Naive thymus-derived CD8-positive, alpha-beta T cell (primary cell): ENCODE measurements at places on chromosomes 12 and 14.

DNA sequence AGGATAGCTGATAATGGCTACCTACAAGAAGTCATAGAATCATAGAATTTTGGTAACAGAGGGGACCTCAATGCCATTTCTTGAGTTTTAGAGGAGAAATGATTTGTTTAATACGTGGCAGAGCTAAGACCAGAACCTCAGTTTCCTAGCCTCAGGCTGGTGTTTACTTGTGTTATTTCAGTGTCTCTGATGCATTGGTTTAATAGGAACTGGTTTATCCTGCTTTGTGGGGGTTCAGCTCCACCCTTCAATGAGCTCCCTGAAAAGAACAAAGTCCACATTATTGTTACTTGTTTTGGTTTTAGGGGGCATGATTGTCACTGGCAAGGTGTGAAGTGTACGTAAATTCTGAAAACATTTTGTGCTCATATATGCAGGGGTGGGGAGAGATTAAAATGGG lies 55.4 kb downstream of the AKAP6 start:
- H3K27ac ChIP-seq = no peak overlapping the region
- peaks cover 11% of the 10 kb centered on the region for H3K27me3 ChIP-seq

GRCh38 chr14:38350102-38350501 lies 94.2 kb upstream of the CLEC14A start:
- H3K4me1 ChIP-seq = no peaks in the 10 kb centered on the region
- H3K4me3 ChIP-seq = no peak overlapping the region
- no peak overlapping the region for H3K27ac ChIP-seq
- no peaks in the 10 kb centered on the region for H3K36me3 ChIP-seq
- DNase-seq = no peak
- H3K27me3 ChIP-seq = peaks cover 2% of the 10 kb centered on the region

DNA sequence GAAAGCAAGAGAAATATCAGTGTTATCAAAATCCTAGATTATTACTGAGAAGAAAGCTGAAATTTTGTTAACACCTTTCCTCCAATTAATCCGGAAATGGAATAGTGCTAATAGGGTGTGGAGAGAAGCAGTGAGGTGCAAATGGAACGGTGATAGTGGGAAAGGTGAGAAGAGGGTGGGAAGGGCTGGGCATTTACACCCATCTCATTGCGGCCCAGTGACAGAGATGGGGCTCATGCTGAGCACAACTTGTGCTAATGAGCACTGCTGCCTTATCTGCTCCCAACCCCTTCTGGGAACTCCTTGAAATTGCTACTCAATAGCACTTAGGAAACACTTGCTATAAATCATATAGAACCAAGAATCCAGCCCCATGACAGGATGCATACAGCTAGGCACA lies 94.4 kb downstream of the PTPRR start:
- no peaks in the 10 kb centered on the region for H3K4me1 ChIP-seq
- no peak overlapping the region for H3K4me3 ChIP-seq
- H3K27ac ChIP-seq = no peak overlapping the region
- no peak for DNase-seq
- H3K36me3 ChIP-seq = no peaks in the 10 kb centered on the region
- H3K27me3 ChIP-seq = no peaks in the 10 kb centered on the region

GRCh38 chr12:93819050-93819491 lies 141.9 kb downstream of the CRADD start:
- no peaks in the 10 kb centered on the region for H3K36me3 ChIP-seq
- no peaks in the 10 kb centered on the region for H3K4me1 ChIP-seq
- no peak overlapping the region for H3K4me3 ChIP-seq
- H3K27ac ChIP-seq = no peak overlapping the region
- no peak for DNase-seq
- no peaks in the 10 kb centered on the region for H3K27me3 ChIP-seq

DNA sequence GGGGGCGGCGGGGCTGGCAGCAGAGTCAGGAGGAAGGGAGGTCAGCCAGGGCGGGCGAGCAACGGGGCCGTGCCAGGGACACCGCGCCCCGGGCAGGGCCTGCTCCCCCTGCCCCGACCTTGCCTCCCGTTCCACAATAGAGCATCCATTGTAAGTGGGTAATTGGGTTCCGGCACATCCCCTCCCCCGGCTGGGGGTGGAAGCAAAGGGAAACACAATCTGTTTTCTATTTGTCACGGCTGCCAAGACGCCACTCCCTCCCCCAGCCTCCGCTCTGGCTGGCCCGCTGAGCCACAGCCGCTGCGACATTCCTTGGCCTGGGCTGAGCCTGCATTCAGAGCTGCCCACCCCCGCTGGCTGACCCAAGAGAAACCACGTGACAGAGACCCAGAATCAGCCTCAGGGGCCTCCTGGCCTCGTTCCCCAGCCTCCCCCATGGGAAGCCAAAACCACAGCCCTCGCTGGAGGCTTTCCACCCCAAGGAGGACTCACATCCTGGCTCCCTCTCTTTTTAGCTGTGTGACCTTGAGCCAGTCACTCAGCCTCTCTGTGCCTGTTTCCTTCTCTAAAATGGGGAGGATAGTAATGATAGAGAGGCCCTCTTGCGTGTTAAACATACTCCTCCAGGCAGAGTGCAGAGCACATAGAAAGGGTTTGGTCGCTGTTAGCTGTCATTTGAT lies 117.6 kb downstream of the SCARB1 start:
- peaks cover 26% of the 10 kb centered on the region for H3K4me1 ChIP-seq
- DNase-seq = no peak
- no peaks in the 10 kb centered on the region for H3K36me3 ChIP-seq
